ENCODE measurements at places on chromosomes 3 and 15.

DNA sequence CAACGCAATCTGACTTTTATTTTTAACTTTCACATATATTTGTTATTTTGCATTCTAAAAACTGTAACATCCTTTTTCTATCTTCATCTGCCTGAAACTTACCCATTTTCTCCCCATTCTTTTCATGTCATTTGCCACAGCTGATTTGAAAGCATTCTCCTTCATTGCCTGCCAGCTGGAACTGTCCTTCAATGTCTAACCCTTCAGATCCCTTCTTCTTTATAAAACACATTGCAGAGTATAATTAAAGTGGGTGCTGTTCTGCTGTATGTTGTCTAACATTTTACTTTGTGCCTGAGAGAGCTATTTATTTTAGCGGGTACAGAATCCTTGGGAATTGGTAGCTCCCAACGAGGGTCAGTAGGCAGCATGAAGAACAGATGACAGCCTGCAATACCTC is 827.4 kb downstream of the IGSF11 start:
- DNase-seq = no peak

DNA sequence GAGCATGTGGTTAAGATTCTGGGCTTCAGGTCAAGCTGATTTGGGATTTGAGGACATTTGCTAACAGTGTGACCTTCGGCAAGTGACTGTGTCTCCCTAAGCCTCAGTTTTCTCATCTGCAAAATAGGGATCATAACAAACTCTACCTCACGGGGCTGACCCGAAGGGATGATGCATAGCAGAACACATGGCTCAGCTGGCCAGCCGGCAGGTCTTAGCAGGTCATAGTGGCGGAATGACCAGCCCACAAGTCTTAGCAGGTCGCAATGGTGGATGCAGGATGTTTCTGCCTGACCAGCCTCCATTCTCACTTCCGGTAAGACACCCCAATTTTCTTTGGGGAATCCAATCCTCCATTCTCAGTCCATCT is 63.3 kb downstream of the IQSEC1 start:
- no peak for DNase-seq

DNA sequence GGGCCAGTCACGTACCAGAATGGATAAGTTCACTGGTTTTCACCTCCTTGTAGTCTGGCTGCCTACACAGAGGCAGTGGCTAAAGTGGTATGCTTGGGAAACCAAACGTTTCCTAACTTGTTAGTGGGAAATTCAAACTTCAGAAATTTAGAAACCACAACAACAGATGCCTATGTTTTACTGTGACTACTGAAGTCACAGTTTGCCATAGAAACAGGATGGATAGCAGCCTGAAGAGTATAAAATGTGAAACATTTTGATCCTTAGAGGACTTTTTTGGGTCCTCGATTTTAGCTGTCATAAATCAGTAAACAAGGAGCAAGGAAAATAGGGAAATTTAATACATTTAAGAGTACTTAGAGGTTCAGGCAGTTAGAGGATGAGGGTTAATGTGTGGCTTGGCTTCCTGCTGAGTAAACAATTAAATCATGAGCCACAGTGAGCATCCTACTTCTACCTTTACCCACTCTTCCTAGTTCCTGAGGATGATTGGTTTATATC is 48.6 kb downstream of the CMSS1 start:
- no peak for DNase-seq

DNA sequence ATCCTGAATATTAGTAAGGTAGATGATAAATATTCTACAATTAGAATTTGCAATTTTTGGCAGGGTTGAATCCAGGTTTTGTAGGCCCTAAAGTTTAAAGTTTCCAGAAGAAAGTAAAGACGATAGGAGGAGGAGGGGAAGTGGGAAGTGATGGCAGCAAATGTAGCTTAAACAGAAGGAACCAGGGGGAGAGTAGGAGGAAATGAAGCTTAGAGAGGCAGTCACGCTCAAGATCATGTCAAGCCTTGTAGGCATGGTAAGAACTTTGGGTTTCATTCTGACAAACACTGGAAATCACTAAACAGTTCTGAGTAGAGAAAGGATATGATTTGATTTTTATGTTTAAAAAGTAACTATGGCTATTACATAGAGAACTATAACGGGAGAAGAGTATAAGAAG is 63.9 kb downstream of the NR2E3 start:
- no peak for DNase-seq

DNA sequence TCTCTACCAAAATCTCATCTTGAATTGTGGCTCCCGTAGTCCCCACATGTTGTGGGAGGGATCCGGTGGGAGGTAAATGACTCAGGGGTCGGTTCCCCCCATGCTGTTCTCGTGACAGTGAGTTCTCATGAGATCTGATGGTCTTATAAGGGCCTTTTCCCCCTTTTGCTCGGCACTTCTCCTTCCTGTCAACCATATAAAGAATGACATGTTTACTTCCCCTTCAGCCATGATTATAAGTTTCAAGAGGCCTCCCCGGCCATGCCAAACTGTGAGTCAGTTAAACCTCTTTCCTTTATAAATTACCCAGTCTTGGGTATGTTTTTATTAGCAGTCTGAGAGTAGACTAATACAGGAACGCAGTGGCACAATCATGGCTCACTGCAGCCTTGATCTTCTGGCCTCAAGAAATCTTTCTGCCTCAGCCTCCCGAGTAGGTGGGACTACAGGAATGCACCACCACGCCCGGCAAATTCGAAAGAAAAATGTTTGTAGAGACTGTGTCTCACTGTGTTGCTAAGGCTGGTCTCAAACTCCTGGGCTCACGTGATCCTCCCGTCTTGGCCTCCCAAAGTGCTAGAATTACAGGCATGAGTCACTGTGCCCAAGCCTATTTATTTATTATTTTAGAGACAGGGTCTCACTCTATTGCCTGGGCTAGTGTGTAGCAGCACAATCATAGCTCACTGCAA is 101.0 kb downstream of the ATP10A start:
- DNase-seq = no peak

DNA sequence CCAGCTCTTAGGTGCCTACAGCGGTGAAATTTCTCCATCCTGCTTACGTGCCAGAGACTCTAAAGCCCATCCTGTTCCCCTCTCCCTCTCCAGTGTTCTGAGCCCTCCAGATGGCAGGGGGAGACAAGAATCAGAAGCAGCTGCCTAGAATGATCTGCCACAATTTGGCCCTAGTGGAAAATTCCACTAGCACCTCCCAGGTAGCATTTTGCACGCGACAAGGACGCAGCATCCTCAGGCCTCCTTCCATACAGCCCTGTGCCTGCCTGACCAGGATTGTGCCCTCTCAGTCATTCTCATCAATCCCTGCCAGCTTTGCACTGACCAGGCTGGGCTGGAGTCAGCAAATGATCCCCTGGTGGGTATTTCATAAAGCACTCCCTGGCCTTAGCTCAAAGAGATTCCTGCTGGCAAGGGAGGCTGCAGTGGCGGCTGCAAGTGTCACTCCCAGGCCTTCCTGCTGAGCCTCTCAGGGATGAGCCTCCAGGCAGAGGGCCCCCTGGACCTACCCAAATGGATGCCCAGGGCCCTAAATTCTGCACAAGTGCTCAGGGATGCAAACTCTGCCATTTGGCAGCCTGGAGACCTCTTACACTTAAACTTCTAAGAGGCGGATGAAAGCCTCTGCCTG is 130.2 kb upstream of the ATP2B2 start:
- DNase-seq = no peak

GRCh38 chr3:102089904-102090720 is 240.8 kb downstream of the NFKBIZ start:
- DNase-seq = no peak

DNA sequence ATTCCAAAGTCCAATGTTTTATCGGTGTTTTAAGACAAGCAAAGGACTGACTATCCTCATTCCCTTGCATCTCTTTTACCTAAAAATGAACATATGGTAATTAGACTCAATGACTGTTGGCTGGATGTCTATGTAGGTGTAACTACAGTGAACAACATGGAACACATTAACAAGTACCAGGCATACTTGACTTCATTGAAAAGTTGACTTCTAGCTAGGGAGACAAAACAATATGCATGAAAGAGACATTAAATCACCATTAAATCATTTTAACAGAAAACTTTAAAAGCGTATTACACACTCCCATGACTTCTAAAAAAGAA is 34.3 kb upstream of the ANPEP start:
- DNase-seq = no peak

DNA sequence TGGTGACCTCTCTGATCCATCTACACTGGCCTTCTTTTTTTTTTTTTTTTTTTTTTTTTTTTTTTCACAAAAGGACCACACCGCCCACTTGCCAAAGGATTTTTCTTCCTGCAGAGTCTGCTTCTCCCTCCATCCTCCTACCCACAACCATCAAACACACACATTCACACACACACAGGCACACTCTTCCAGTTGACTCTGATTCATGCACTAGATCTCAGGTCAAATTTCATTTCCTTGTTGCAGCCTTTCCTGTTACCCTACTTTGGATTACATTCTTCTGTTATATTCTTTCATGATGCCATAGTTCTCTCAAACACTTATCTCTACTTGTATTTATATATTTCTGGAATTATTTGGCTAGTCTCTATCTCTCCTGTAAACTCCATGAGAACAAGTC is 133.9 kb downstream of the STAC start:
- no peak for DNase-seq

DNA sequence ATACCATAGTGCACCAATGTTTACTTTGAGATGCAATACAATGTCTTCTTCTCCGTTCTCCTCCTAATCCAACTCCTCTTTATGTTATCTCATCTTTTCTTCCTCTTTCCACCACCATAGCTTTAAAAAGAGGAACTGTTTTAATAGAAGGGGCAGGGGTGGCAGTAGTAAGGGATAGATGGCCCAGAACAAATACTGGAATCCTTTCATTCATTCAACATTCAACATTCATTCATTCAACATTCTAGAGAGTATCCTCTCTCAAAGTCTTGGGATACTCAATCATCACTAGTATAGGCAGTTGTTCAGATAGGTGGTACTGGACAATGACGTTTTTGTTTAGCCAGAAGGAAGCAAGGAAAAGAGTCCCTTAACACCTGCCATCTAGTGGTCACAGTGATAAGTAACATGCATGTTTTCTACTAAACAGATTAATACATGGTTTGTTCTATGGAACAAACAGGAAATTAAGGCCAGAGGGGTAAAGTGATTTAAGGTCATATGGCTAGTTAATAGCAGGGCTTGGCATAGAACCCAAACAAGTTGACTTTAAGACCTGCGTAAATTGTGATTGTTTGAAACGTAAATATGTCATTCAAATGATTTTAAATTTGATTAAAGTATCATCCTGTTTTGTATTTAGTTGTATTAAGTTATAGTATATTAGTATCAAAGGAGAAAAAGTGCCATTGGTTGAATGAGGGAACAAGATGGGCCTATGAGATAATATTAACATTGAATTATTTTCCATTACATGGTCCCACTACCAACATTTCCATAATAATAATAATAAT is 26.9 kb upstream of the EHHADH start:
- no peak for DNase-seq

GRCh38 chr15:27660676-27661075 is 438.4 kb downstream of the OCA2 start:
- DNase-seq = no peak

GRCh38 chr15:63030101-63030551 is 12.4 kb upstream of the TPM1 start:
- DNase-seq = no peak

GRCh38 chr3:144028798-144029411 is 57.3 kb downstream of the DIPK2A start:
- no peak for DNase-seq

DNA sequence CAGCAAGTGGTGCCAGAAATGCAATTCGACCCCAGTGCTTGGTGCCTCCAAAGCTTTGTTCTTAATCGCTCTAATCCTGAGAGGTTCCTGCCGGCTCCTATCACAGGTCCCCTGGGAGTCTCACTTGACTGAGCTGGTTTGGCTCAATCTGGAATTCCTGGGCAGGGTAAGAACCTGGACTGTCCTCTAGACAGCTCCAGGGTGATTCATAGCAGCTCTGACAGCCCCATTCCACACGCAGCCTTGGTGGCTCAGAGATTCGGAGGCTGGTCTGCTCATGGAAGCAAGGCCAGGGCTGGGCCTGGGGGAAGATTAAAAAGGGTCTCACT is 37.9 kb downstream of the MYO5C start:
- DNase-seq = no peak

GRCh38 chr3:48344867-48345507 is 11.5 kb upstream of the SPINK8 start:
- DNase-seq = no peak
